Stimulated activated CD4-positive, alpha-beta T cell treated with anti-CD3 and anti-CD28 coated beads, TNF-alpha, amount 100 ng/mL, for 24 hours (primary cell): ENCODE measurements at places on chromosomes 1 and 21.

- DNase-seq = no peak
Measured at GRCh38 chr1:196442366-196442765, 165.9 kb downstream of the KCNT2 start.

DNA sequence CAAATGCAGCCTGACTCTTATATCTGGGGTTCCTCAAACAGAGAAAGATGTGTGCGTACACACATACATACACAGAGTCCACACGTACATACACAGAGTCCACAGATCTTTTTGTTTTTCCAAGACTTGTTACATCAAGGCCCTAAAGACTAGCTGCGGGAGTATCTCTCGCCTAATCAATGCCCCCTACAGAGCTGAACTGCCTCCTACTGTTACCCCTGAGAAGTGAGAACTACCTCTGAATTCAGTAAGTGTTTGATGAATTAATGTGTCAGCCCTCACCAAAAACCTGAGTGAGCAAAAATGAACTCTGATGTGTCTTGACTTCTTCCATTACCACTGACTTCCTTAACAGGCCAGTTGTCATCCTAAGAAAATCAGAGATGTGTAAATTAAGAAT, 351.2 kb downstream of the HHIPL2 start:
- DNase-seq = no peak

GRCh38 chr1:197472141-197472540, 204.1 kb downstream of the CRB1 start:
- DNase-seq = no peak

DNA sequence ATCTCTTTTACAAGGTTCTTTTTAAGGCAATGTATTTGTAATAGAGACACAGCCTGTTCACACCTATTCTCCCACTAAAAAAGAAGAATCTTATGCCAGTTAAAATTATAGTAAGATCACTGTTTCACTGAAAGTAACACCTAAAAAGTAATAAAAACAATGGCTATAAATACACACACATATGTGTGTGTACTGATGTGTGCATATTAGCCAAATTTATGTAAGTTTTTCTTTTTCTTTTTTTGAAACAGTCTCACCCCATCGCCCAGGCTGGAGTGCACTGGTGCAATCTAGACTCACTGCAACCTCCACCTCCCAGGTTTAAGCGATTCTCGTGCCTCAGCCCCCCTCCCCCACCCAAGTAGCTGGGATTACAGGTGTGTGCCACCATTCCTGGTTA, 56.8 kb upstream of the SLC30A10 start:
- DNase-seq = no peak

DNA sequence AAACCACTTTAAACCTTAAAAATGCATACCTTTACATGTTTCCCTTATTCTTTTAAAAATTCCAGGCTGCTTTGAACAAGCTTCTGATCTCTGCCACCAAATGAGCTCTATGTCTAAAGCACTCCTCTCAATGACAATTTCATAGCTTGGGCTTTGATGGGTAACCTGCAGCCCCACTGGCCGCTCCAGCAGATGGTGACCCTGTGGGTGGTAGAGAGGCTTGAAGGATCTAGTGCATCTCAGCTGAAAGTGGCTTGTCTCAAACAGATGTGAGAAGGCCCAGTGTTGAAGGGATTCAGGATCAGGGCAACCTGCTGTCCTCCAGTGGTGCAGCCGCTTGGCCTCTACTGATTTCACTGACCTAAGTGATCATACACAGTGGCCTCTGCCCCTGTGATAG, 84.7 kb upstream of the IRF2BP2 start:
- DNase-seq = no peak

DNA sequence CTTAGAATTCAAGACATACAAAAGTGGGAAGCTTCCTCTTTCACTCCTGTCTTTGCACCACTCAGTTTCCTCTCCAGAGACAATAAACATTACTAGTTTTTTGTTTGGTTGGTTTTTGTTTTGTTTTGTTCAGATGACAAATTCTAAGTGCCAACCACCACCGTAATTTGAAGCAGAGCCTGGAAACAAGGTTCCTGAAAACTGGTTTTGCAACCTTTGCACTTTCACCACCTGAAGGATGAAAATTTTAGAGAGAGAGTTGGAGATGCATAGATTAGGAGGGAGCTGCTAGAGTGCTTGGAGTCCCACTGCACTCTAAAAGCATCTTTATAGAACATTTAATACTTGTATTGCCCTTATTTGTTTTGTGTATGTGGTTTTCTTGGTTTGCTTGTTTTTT, 20.2 kb upstream of the MGST3 start:
- no peak for DNase-seq

GRCh38 chr1:219492717-219493116, 120.2 kb downstream of the ZC3H11B start:
- DNase-seq = no peak

GRCh38 chr1:59937636-59938210, 11.2 kb upstream of the CYP2J2 start:
- DNase-seq = no peak

GRCh38 chr1:241778117-241778516, 69.9 kb upstream of the EXO1 start:
- no peak for DNase-seq
